ENCODE measurements at places on chromosomes 3 and 15. TPM values are rescaled to one million over a fixed set of nuclear protein-coding genes. Genes with fewer than 3 reads are reported as not detected.

The SCG3 gene
- not detected for total RNA-seq

The COPG1 gene
- 125 TPM for total RNA-seq

The CA12 gene
- total RNA-seq: 0.12 TPM

The BRPF1 gene
- 19.4 TPM for total RNA-seq

The P2RY1 gene
- 0.67 TPM for total RNA-seq

The MESP1 gene
- total RNA-seq: 6.6 TPM

- H3K27me3 ChIP-seq: no peaks in the 10 kb centered on the region
- peaks cover 16% of the 10 kb centered on the region for H3K36me3 ChIP-seq
- no peak for DNase-seq
- no peaks in the 10 kb centered on the region for H3K4me1 ChIP-seq
- H3K4me3 ChIP-seq: no peak overlapping the region
- H3K27ac ChIP-seq: no peak overlapping the region
Measured at GRCh38 chr15:77235566-77235965, 164.7 kb upstream of the TSPAN3 start.

- H3K27ac ChIP-seq: no peak overlapping the region
- peaks cover 21% of the 10 kb centered on the region for H3K36me3 ChIP-seq
Measured at GRCh38 chr3:53885239-53885638, 3.3 kb upstream of the ACTR8 start.

GRCh38 chr3:170531657-170532335 is 54.1 kb downstream of the SLC7A14 start:
- peaks cover 2% of the 10 kb centered on the region for H3K27me3 ChIP-seq
- no peak overlapping the region for H3K4me3 ChIP-seq
- no peaks in the 10 kb centered on the region for H3K36me3 ChIP-seq
- H3K27ac ChIP-seq: no peak overlapping the region
- no peak for DNase-seq

- no peaks in the 10 kb centered on the region for H3K36me3 ChIP-seq
- no peak for DNase-seq
- H3K4me3 ChIP-seq: no peak overlapping the region
- no peaks in the 10 kb centered on the region for H3K4me1 ChIP-seq
Measured at GRCh38 chr15:84099181-84099580, 136.4 kb upstream of the GOLGA6L4 start.

DNA sequence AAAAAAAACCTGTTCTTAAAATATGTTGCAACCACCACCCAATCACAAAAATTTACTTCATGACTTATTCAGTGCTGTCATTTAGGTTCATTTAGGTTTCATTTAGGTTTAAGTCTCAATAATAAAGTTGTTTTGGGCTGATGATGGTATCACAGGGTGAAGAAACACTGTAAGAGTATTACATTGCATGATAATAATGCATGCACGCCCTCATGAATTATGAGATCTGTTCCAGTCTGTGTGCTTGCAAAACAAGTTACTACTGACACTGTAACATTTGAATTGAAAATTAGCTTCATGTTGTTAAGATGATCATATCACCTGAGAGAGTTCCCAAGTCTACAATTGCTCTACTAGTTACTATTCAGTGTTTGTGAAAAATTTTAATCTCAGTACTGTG is at the start of gene AADACL2:
TSS of gene AADACL2 (plus strand) at position 315 of the 400 bp plus-strand sequence. CDS start 109 bp downstream, outside the sequence.
- DNase-seq: no peak
- no peaks in the 10 kb centered on the region for H3K4me1 ChIP-seq
- no peaks in the 10 kb centered on the region for H3K27me3 ChIP-seq
- H3K36me3 ChIP-seq: no peaks in the 10 kb centered on the region
- no peak within 1 kb of the TSS for H3K4me3 ChIP-seq

DNA sequence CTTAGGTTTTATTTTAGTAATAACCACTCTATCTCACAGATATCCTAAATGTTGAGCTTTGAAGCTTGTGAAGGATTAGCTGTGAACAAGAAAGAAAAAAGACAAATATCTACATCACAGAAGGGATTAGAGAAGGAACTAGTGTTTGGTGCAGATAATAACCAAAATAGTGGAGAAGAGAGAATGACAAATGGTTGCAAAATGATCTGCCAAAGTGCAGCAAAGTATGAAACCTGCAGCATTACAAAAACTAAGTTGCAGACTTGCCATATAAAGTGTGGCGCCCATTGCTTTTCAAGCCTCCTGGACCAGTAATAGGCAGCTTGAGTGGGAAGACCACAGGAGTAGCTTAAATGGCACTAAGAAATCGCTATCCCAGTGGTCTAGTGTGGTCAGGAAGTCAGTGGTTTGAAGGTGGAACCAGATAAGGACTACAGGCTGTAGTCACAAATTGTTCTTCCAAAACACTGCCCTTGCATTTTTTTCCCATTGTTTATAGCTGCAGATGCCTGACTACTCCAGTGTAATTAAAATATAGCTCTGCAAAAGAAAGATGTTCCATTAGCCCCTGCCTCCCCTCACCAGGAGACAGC is 20.7 kb downstream of the TPM1 start:
- H3K36me3 ChIP-seq: peaks cover 22% of the 10 kb centered on the region
- no peaks in the 10 kb centered on the region for H3K4me1 ChIP-seq
- no peaks in the 10 kb centered on the region for H3K27me3 ChIP-seq
- H3K4me3 ChIP-seq: no peak overlapping the region
- no peak for DNase-seq
- no peak overlapping the region for H3K27ac ChIP-seq

- no peak overlapping the region for H3K4me3 ChIP-seq
- H3K27ac ChIP-seq: no peak overlapping the region
- DNase-seq: peak; percentile 33
- no peaks in the 10 kb centered on the region for H3K27me3 ChIP-seq
- H3K36me3 ChIP-seq: no peaks in the 10 kb centered on the region
Measured at GRCh38 chr3:72346526-72346926, 501.7 kb downstream of the SHQ1 start.

GRCh38 chr15:62920682-62921502 is 121.7 kb upstream of the TPM1 start:
- no peaks in the 10 kb centered on the region for H3K36me3 ChIP-seq
- H3K4me3 ChIP-seq: no peak overlapping the region
- DNase-seq: no peak
- H3K27ac ChIP-seq: no peak overlapping the region
- H3K4me1 ChIP-seq: no peaks in the 10 kb centered on the region

- DNase-seq: no peak
- H3K4me3 ChIP-seq: no peak overlapping the region
- H3K27me3 ChIP-seq: no peaks in the 10 kb centered on the region
- H3K36me3 ChIP-seq: no peaks in the 10 kb centered on the region
- peaks cover 6% of the 10 kb centered on the region for H3K4me1 ChIP-seq
Measured at GRCh38 chr3:189166321-189166720, 5.5 kb upstream of the TPRG1 start.

GRCh38 chr15:66089049-66089448 is 164.5 kb downstream of the MEGF11 start:
- DNase-seq: no peak
- H3K27ac ChIP-seq: no peak overlapping the region
- H3K36me3 ChIP-seq: no peaks in the 10 kb centered on the region
- H3K4me3 ChIP-seq: no peak overlapping the region
- H3K27me3 ChIP-seq: no peaks in the 10 kb centered on the region

DNA sequence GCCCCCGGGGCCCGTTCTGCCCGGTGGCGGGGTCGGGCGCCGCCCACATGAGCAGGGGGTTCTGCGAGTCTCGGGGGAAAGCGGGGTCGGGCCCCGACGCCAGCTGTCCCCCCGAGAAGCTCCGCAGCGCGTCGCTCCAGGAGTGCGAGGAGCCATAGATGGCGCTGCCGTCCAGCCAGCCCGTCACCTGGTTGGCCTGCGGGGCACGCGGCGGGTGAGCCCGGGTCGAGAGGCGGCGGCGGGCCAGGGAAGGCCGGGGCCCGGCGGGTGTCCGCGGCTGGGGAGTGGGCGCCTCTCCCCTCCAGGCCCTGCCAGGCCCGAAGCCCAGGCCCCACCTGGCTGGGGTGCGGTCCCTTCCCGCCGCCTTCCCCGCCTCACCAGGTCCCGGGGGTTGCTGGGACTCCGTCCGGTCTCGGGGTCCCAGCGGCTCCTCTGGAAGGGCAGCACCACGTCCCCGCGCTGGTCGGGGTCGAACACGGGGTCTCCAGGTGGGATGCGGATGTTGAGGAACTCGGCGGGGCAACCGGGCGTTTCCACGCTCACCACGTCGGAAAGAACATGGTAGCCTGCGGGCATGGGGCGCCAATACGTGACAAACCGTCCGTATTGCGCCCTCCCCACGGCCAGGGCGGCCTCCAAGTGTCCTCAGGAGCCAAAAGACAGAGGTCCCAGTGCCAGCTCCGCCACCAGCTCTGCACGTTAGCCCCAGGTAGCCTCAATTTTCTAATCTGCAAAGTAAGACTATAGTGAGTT is 2.4 kb downstream of the DUOX2 start:
- peaks cover 36% of the 10 kb centered on the region for H3K4me1 ChIP-seq
- no peaks in the 10 kb centered on the region for H3K36me3 ChIP-seq
- H3K4me3 ChIP-seq: no peak overlapping the region
- no peak for DNase-seq
- peaks cover 68% of the 10 kb centered on the region for H3K27me3 ChIP-seq

DNA sequence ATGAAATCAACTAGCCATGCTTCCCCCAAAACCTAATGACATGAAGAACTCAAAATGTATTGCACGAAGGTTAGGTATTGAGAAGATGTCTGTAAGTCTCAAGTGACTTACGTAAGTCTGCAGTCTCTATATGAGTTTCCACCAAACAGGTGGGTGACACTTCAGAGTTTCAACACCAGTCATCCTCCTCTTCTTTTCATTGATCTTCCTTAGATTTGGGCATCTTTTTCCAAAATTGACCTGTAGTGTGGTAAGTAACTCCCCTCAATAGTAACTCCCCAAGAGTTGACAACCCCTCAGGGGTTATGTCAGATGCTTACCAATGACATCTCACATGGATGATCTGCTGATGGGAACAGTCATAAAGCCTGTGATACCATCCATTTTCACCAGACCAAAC is 46.1 kb downstream of the GPR176 start:
- peaks cover 2% of the 10 kb centered on the region for H3K27me3 ChIP-seq
- H3K36me3 ChIP-seq: no peaks in the 10 kb centered on the region
- no peak overlapping the region for H3K4me3 ChIP-seq
- peaks cover 4% of the 10 kb centered on the region for H3K4me1 ChIP-seq
- H3K27ac ChIP-seq: no peak overlapping the region
- peak; percentile 6 for DNase-seq

- no peak for DNase-seq
- H3K27ac ChIP-seq: peak within 1 kb of the TSS; percentile 12
- H3K27me3 ChIP-seq: peaks cover 74% of the 10 kb centered on the region
- peak within 1 kb of the TSS; percentile 66 for H3K4me3 ChIP-seq
- peaks cover 2% of the 10 kb centered on the region for H3K36me3 ChIP-seq
Measured at GRCh38 chr3:55486857-55487380, at the start of gene WNT5A. WNT5A (minus strand) TSS chr3:55487306; CDS start chr3:55486985, 321 bp downstream.

DNA sequence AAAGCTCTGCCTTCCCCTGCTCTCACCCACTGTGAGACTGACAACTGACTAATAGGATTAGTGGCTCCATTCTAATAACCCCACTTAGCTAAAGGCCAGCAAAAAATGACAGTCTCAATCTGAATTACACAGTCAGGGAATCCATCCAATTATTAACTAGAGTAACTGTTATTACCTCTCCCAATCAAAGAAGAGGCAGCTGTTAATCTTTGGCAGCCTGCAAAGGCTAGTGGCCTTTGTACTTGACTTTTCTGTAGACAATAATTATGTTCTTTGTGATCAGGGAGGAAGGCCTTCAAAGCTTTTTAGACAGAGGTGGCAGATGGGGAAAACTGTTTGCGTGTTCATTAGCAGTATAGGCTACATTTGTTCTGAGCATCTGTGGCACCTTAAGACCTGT is 177.7 kb downstream of the ISL2 start:
- H3K27me3 ChIP-seq: no peaks in the 10 kb centered on the region
- no peaks in the 10 kb centered on the region for H3K4me1 ChIP-seq
- no peak overlapping the region for H3K4me3 ChIP-seq
- peaks cover 2% of the 10 kb centered on the region for H3K36me3 ChIP-seq
- H3K27ac ChIP-seq: no peak overlapping the region

GRCh38 chr15:70870051-70870450 is 16.1 kb upstream of the LARP6 start:
- H3K27me3 ChIP-seq: peaks cover 14% of the 10 kb centered on the region
- H3K27ac ChIP-seq: no peak overlapping the region
- H3K4me3 ChIP-seq: no peak overlapping the region
- DNase-seq: no peak
- no peaks in the 10 kb centered on the region for H3K36me3 ChIP-seq

GRCh38 chr15:70197318-70197944 is 99.7 kb upstream of the TLE3 start:
- no peak for DNase-seq
- no peak overlapping the region for H3K4me3 ChIP-seq
- H3K36me3 ChIP-seq: no peaks in the 10 kb centered on the region
- H3K27me3 ChIP-seq: no peaks in the 10 kb centered on the region
- no peaks in the 10 kb centered on the region for H3K4me1 ChIP-seq

- DNase-seq: peak; percentile 34
- H3K27ac ChIP-seq: no peak overlapping the region
- H3K27me3 ChIP-seq: no peaks in the 10 kb centered on the region
- no peaks in the 10 kb centered on the region for H3K36me3 ChIP-seq
- H3K4me3 ChIP-seq: no peak overlapping the region
Measured at GRCh38 chr3:179811321-179812095, 158.7 kb downstream of the USP13 start.

GRCh38 chr15:46300716-46301115 is 665.9 kb downstream of the SQOR start:
- no peak overlapping the region for H3K27ac ChIP-seq
- H3K4me3 ChIP-seq: no peak overlapping the region
- peaks cover 4% of the 10 kb centered on the region for H3K27me3 ChIP-seq
- no peak for DNase-seq
- no peaks in the 10 kb centered on the region for H3K36me3 ChIP-seq
- H3K4me1 ChIP-seq: no peaks in the 10 kb centered on the region

DNA sequence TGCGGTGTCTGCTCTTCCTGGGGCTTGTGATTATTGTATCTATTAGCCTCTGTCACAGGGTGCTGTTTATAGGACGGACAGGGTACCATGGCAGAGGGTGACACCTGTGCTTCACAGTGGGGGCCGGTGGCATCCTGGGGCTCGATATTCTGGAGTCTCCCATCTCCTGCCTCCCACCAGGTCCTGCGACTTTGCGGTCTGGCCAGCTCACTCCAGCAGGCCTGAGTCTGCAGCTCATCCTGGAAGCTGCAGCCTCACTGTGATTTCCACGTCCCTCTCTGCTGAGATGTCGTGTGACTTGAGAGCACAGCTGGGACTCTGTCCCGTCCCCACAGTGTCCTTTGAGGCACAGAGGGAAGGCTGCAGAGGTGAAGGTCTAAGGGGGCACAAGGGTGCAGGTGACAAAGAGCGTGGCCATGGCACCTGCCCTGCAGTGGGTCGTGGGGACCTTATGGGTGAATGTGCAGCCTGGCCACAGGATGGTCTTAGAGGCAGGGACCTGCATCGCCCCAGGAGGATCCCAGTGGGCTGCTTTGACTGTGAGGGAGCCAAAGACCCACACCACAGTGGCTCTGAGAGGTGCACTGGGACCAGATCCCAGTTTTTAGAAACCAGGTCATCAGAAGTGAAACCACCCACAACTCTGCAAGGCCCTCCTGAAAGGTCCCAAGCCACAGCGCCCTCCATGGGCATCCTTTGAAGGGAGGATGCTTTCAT is 172.8 kb downstream of the KLF13 start:
- no peaks in the 10 kb centered on the region for H3K36me3 ChIP-seq
- H3K4me1 ChIP-seq: no peaks in the 10 kb centered on the region
- no peak overlapping the region for H3K4me3 ChIP-seq
- no peaks in the 10 kb centered on the region for H3K27me3 ChIP-seq
- no peak overlapping the region for H3K27ac ChIP-seq
- no peak for DNase-seq

Data from activated naive CD4-positive, alpha-beta T cell treated with anti-CD3 and anti-CD28 coated beads for 36 hours (primary cell).